Activated CD4-positive, alpha-beta T cell treated with anti-CD3 and anti-CD28 coated beads, Interleukin-2, amount 50 U/mL, for 1 hour (primary cell): ENCODE measurements at places on chromosomes 11 and 22.

- DNase-seq: no peak
Observed at GRCh38 chr11:43550714-43551113, 129.8 kb upstream of the HSD17B12 start.

- DNase-seq: no peak
Observed at GRCh38 chr11:44737245-44738085, 10.7 kb downstream of the TSPAN18 start.

DNA sequence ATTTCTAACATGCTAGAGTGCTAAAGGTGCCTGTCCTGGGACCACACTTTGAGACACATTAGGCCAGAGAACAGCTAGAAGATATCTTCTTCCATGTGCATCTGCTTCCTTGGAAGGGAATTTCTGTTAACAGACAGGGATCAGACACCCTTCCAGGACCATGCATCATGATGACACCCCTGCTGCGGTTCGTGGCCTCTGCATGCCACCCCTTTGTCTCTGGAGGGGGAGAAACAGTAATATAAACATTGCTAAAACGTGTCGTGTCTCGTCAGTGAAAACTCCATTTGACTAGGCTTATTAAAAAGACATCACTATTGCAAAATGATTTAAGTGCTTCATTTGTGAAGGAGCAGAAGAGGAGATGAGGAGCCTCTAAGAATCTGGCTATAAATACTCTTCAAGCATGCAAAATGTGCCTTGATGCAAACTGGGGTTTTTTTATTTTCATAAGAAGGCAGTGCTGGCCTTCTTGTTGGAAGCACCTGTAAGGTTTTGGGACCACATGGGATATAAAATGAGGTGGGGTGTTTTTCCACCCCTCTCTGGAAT lies 141.6 kb downstream of the MYO18B start:
- no peak for DNase-seq

- no peak for DNase-seq
Observed at GRCh38 chr22:37887584-37888378, 18.3 kb upstream of the MICALL1 start.

- DNase-seq: no peak
Observed at GRCh38 chr11:134658481-134659225, 246.6 kb upstream of the B3GAT1 start.

DNA sequence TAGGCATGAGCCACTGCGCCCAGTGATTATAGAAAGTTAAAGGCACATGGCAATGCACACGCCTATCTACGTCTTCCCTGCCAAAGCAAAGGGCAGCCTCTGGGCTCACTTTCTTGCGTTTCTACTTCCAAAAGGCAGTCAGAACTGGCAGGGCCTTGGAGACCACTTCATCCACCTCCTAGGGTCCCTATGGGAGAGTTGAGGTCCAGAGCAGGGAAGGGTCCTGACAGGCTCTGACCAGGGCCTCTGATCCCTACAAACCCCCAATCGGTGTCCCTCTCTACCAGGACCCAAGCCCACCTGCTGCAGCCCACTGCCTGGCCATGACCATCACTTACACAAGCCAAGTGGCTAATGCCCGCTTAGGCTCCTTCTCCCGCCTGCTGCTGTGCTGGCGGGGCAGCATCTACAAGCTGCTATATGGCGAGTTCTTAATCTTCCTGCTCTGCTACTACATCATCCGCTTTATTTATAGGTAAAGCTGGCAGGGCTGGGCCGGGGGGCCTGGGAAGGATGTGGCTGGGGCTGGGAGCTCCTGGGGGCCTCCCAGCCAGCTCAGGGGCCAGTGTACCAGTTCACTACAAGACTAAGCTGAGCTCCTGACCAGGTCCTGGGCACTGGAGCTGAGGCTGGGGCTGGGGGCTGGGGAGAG lies 1.5 kb downstream of the BEST1 start:
- no peak for DNase-seq

DNA sequence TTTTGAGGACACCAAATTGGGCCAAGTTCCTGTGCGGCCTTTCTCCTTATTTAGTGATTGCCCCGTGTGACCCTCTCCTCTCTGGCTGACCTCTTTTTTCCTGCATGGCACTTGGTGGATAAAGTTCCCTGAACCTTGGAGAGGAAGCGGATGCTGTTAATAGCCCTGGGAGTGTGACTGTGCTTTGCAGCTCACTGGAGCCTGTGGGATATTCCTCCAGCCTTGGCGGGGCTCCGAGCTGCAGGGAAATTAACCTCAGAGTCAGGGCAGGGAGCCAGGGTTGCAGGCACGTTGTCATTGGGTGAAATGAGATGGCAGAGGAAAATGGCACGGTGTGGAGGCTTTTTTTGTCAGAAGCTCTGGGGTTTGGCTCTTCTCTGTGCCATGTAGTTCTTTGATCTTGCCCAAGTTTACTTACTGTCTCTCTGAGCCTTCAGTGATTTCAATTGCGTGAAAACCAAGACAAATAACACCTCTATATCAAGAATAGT lies 965 bp downstream of the OR9Q1 start:
- DNase-seq: no peak
